ENCODE measurements at places on chromosomes 11 and 22.

- no peak for DNase-seq
Observed at GRCh38 chr11:122578171-122578825, 77.2 kb upstream of the UBASH3B start.

DNA sequence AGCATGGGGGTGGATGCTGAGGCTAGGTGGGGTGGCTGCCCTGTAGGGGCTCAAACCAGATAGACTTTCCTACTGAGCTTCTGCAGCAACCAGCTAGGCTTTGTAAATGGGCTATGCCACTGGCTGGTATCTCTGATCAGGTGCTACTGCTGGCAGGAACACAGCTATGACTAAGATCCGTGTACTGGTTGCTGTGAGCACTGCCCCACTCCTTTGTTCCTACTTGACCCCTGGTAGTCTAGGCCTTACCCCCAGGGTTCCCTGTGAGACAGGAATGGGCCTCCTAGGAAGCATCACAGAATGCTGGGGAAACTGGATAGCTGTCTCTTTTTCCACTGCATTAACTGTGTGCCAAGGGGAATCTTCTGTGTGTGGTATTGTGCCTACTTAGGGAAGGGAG is 58.4 kb upstream of the GAB2 start:
- no peak for DNase-seq

- no peak for DNase-seq
Observed at GRCh38 chr11:66328031-66328301, 8.3 kb downstream of the RIN1 start.

DNA sequence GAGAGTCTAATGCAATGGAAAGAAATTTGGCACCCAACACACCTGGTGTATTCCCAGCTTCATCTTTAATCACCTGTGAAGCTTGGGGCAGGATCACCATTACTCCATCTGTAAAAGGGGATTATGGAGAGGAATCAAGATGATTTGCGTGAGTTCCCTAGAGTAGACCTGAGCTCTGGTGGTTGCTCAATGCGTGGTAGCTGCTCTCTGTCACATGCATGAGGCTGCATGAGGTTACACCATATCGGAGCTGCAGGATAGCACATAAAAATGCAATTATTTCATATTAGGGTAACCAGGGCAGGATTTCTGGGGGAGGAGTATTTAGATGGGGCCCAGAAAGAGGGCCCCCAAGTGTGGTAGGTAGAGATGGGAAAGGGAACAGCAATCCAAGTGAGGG is 35.3 kb upstream of the CLMP start:
- DNase-seq: no peak

DNA sequence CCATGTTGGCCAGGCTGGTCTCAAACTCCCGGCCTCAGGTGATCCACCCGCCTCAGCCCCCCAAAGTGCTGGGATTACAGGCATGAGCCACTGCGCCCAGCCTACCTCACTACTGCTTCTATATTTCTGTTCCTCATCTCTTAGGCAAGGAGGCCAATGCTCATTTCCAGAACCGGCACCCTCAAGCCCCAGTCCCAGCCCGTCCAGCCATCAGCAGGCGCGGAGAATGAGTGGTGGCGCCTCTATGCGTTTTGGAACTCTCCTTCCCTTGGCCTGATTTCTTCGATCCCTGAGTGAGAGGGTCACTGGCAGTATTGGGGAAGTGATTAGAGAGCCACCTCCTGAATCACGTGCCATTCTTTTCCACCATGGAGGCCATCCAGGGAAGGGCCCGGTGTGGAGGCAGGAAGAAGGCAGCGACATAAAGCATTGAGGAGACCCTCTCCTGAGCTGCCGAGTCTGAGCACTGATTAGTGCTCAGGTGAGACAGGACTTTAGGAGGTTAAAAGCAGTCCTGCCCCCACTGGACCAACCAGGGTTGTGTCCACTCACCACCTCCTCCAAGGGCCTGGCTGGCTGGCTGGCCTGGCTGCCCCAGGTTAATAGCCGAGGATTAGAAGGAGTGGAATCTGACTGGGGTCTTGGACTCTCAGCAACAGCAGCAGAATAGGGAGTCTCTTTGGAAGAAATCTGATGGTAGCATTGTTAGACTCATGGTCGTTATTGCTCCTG is 8.7 kb downstream of the GRIK4 start:
- DNase-seq: no peak

- DNase-seq: no peak
Observed at GRCh38 chr11:69708736-69709401, 5.0 kb upstream of the FGF19 start.

DNA sequence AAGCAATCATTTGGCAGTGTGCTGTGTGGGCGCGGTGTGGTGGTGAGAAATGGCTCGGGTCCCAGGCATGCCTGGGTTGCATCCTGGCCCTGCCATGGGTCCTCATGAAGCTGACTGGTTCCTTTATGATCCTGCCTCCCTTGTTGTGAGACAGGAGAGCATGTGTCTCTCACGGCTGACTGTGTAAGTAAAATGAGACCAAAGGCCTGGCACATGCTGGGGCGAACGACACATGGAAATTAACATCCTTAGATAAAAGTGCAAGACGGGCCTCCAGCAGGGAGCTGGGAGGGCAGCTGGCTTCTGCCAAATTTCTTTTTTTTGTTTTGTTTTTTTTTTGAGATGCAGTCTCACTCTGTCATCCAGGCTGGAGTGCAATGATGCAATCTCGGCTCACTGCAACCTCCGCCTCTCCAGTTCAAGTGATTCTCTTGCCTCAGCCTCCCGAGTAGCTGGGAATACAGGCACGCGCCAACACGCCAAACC is 9.4 kb upstream of the FBLN1 start:
- DNase-seq: no peak

GRCh38 chr11:13062115-13062514 is 53.0 kb downstream of the RASSF10 start:
- DNase-seq: no peak

- no peak for DNase-seq
Observed at GRCh38 chr11:93728792-93729128, 12.5 kb downstream of the TAF1D start.

GRCh38 chr11:109785714-109786113 is 307.5 kb upstream of the ZC3H12C start:
- no peak for DNase-seq

- DNase-seq: no peak
Observed at GRCh38 chr11:21640491-21640890, 552.4 kb upstream of the ANO5 start.

DNA sequence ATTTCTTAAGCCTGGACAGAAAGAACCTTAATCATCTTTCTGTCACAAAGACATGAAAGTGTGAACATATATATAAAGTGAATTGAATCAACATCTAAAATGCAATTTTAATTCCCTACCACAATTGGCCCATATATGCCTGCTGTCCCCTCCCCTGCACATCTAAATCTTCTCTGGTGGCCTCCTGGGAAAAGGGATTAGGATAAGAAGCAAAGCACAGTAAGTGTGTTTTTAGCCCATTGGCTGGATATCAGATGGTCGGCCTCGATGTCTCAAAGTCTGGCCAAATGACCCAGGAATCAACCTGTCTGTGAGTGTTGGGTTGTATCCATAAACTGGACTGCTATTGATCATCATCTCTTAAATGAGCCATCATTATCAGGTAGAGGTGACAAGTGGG is 5.8 kb downstream of the MMP3 start:
- no peak for DNase-seq

DNA sequence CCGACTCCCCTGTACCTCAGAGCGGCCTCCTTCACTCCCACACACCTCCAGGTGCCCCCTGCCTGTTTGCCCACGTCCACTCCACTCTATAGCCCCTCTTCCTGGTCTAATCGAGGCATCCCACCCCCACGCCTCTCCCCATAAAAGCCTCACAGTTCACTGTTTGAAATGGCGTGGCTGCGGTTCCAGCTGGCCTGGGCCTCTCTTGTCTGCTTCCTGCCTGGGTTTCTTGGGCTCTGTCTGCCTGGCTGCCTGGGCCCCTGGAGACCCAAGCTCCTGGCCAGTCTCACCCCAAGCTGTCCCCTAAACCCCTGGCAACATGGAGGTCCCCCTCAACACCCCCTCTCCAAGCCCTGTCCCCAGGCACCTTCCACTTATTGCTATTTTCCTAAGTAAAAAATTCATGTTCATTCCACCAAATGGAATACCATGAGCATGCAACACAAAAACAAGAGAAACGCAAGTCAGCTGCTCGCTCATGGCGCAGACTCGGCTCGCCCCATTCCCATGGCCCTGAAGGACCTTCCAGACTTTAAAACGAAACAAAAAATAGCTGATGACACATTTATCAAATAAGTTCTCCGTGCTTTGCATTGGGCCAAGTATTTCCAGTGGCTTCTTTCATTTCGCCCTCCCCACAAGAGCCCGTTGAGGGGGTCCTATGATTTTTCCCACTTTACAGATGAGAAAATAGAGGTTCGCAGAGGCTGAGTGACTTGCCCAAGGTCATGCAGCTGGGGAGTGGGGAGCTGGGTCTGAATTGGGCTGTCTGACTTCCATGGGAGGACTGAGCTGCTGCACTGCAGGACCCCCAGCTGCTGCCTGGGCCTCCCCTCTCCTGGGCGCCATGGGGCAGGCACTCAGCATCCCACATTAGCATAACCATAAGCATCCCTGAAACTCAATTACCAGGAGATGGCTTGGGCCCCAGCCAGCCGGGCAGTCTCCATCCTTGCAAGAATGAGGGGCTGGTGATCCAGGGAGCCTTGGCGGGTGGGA is 11.7 kb upstream of the FLRT1 start:
- DNase-seq: no peak

DNA sequence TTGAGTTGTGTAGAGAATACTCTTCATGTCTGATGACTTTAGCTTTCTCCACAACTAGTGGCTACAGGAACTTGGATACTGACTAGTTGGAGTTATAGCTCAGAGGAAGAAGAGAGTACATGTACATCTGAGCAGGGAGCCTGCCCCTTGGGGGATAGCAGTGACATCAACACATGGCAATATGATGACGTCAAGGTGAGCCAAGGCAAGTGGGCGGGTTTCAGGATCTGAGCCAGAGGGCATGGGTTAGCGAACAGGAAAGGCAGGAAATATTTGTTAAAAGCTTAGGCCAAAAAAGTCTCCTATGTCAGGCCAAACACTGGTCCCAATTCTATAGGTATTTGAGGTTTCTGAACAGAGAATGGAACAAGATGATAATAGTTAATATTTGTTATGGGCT is 42.0 kb upstream of the HORMAD2 start:
- DNase-seq: no peak

DNA sequence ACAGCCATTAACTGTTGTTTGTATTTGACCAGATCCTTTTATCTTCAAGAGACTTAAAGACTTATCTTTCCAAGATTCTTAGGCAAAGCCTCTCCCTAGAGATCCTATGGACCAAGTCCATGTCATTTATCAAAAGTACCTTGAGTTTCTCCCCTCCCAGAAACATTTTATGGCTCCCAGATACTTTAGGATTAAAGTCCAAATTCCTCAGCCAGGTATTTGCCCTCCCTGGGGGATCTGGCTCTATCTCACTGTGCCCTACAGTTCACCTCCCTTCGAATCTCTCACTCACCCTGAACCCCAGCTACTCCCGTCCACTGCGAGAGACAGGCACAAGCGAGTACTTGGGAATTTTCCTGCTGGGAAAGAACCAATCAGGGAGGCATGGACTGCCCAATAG is 11.9 kb downstream of the MS4A8 start:
- no peak for DNase-seq

GRCh38 chr22:37379085-37379484 is 48.2 kb downstream of the ELFN2 start:
- DNase-seq: no peak

DNA sequence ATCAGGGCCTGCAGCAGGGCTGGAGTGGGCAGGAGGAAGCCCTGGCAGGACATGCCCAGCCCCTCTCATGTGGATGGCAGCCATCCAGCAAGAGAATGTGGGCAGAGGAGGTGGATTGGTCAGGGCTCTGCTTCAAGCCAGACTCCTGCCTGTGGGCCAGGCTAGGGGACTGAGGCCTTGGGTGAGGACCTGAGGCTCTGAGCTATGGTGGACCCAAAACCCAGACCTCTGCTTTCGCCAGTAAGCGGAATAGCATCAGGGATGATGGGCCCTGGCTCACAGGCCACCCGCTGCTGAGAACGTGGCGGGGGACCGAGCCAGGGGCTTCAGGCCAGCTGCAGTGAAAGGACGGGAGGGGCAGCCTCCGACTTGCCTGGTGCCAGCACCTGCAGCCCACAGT is 57.4 kb downstream of the LINC01488 start:
- DNase-seq: no peak

DNA sequence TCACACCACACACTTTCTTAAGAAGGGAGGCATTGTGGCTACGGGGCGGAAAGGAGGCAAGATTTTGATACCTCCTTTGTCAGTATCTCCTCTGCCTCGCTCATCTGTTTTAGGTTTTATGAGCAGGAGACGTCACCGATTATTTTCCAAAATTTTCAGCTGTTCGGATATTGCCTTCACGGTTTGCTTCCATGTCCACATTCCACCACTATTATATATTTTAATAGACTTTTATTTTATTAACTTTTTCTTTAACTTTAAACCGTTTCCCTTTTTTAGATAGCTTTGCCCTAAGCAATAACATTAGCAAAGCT is 33.7 kb upstream of the CREB3L1 start:
- DNase-seq: no peak

DNA sequence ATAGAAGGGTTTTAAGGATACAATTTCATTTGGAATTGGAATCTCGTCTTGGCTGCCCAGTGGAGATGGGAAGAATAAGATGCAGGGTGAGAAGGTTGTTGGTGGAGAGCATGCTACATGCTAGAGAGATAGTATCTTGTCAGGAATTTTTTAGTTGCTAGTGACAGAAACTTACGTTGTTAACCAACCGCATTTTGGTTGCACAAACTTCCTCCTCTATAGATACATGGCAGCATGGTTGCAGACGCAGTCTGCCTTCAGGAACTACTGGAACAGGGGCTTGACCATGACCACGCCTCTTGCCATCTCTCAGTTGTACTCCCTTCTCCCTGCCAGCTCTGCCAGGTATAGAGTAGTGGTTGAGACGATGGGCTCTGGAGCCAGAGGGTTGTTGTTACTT is 13.5 kb upstream of the CCDC90B start:
- no peak for DNase-seq

DNA sequence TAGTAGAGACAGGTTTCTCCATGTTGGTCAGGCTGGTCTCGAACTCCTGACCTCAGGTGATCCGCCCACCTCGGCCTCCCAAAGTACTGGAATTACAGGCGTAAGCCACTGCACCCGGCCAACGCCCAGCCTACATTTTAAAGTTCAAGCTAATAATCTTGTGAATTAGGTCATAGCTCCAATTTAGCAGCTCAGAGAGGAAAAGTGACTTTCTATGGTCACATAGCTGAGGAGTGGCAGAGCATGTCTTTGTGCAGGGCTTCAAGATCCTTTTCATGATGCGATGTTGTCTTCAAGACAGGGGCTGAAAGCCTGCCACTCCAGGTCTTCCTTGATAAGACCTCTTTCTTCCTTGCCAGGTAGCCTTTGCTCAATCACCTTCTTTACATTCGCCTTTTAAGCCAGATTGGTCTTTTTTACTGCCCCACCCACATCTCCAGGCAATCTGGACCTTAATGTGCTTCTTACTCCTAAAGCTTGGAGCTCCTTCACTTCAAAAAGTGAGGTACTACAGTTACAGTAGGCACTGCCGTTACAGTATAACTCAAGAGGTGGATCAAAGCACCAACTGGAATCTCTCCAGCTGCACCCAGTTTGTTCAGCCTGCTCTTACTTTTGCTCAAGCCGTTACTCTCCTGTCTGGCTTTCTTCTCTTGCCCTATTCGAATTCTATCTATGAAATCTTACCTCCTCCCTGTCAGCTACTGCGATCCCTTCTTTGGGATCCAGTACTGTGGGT is 18.2 kb downstream of the YWHAH start:
- DNase-seq: no peak

Measured in stimulated activated CD4-positive, alpha-beta T cell treated with anti-CD3 and anti-CD28 coated beads, Interleukin-4, amount 100 ng/mL, for 24 hours (primary cell).